Neural progenitor cell (in vitro differentiated cells): ENCODE measurements at places on chromosomes 11 and 22.
A peak's percentile ranks its signal among the peaks of the same experiment; 100 is the strongest.

- no peak for DNase-seq
Observed at GRCh38 chr11:120894202-120894985, 129.5 kb upstream of the TBCEL start.

- no peak for DNase-seq
Observed at GRCh38 chr22:38348751-38349496, 31.7 kb upstream of the CSNK1E start.

- DNase-seq, result peak; percentile 61
Observed at GRCh38 chr11:36540998-36541397, 26.8 kb upstream of the RAG1 start.

GRCh38 chr11:119854521-119854920 is 125.5 kb upstream of the NECTIN1 start:
- no peak for DNase-seq

GRCh38 chr11:107844041-107844440 is 14.5 kb downstream of the SLC35F2 start:
- no peak for DNase-seq

- no peak for DNase-seq
Observed at GRCh38 chr22:31707519-31707918, 42.4 kb downstream of the PRR14L start.

- no peak for DNase-seq
Observed at GRCh38 chr11:123707206-123707605, 34.3 kb downstream of the ZNF202 start.

DNA sequence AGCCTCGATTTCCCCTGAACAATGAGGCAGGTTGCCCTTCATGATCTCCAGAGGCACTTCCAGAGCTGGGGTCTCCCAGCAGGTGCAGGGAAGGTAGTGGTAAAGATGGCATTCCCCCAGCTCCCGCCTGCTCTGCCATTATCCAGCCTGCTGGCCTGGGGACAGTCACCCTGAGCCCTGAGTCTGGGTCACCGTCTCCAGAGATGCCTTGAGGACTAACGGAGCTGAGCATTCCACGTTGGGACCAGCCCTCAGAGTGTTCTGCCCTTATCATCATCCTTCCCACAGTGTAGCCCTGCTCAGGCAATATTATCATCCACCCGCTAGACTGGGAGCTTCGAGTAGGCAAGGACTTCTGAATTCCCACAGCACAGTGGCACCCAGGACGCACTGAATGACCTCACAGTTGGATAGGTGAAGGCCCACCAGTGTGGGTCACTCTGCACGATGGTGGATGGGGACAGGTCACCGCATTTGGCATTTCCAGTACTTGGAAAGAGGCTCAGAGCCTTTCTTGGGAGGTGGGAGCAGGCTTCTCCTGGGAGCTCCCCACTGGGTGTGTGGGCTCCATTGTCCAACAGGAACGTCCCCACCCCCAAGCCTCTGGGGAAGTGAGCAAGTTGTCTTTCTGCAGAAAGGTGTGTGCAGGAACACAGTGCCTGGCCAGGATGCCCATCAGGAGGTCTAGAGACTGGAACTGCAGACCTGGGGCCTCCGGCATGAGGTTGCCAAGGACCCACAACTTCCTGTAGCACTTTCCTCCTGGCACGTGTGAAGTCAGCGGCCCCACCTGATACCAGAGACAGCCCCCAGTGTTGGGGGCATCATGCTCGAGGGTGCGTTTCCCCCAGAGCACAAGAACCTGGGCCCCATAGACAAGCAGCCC is 51.4 kb upstream of the WNT7B start:
- no peak for DNase-seq

GRCh38 chr22:22099833-22100812 is 117.5 kb upstream of the TOP3B start:
- peak; percentile 38 for DNase-seq

DNA sequence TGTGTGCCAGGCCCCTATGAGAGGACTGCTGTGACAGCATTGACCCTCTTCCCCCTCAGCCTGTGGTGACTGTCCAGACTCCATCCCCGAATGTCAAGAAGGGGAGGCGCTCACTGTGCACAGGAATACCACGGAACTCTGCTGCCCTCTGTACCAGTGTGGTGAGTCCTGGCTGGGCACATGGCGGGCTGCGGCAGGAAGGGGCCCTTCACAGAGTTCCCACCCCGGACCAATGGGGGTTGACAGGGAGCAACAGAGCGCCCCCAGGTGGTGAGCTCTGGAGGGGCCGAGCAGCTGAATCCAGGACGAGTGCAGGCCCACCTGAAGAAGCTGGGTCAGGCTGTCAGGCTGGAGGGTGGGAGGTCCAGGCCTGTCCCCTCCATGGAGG is 83.8 kb upstream of the MYOD1 start:
- DNase-seq, result no peak

DNA sequence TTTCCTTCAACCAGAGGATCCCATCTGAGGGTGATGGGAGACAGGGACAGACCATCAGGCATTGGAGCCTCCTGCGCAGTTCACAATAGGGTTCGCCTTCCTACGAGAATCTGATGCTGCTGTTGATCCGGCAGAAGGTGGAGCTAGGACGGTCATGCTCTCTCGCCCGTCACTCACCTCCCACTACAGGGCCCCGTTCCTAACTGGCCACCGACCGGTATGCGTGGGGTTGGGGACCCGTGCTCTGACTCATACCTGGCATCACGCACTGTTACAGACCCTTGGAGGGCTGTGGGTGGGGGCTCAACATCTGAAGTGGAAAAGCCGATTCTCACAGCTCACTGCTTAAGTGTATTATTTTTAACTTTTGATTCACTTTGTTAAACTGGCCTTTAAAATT is 402.3 kb downstream of the BRD1 start:
- DNase-seq, result no peak
